AG08396 (cell line): ENCODE measurements at places on chromosomes 11 and 22.

GRCh38 chr11:3840004-3840869, 522 bp downstream of the RHOG start:
- peak; percentile 24 for DNase-seq

DNA sequence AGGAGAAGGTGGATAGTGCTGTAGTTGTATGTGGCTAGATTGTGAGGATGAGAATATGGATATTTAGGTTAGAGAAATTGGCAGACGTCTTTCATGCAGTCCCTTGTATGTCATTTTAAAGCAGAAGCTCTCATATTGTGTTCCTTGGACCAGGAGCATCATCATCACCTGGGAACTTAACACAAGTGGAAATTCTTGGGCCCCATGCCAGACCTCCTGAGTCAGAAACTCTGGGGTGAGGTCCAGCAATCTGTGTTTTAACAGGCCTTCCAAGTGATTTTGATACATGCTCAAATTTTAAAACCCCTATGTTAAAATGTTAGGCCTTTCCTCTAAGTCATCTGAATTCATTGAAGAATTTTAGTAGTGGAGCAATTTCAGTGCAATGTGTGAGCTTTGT, 34.8 kb downstream of the JHY start:
- DNase-seq = no peak

DNA sequence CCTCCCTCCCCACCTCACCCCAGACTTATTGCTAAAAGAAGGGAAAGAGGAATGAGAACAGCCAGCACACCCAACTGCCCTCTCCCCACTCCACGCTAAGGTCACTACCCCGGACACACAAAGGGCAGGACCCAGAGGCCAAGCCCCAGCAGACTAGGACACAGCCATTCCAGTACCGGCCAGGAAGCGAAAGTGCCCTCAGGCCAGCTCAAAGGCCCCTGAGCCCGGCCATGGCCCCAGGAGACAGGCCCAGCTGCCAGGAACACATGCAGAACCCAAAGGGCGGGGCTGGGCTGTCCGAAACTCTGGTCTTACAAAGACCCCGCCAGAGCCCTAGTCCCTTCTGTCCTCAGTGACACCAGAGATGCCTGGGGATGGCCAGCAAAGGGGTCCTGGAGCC, 5.5 kb downstream of the RCOR2 start:
- no peak for DNase-seq

GRCh38 chr22:27630754-27631153, 170.8 kb downstream of the MN1 start:
- DNase-seq = no peak

GRCh38 chr11:86116386-86116726, 47.5 kb upstream of the PICALM start:
- DNase-seq = peak; percentile 58

DNA sequence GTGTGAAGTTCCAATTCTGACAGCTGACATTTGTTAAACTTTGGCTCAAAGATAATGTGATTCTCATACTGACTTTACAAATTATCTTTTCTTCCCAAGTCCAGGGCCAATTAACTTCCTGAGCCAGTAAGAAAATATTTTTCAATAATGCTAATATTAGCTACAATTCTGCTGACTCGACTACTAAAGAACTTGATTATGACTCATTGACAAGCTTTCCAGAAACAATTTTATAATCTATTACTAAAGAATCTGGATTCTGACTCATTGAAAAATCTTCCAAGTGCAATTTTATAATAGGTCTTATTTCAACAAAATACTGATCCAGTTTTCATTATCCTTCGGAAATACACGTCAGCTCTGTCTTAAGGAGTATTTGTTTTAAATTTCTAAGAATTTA, 12.9 kb upstream of the XKR3 start:
- DNase-seq = no peak
